ENCODE measurements at places on chromosomes 11 and 22. TPM values are rescaled to one million over a fixed set of nuclear protein-coding genes. Genes with fewer than 3 reads are reported as not detected.

The PRG3 gene
- total RNA-seq: not detected

DNA sequence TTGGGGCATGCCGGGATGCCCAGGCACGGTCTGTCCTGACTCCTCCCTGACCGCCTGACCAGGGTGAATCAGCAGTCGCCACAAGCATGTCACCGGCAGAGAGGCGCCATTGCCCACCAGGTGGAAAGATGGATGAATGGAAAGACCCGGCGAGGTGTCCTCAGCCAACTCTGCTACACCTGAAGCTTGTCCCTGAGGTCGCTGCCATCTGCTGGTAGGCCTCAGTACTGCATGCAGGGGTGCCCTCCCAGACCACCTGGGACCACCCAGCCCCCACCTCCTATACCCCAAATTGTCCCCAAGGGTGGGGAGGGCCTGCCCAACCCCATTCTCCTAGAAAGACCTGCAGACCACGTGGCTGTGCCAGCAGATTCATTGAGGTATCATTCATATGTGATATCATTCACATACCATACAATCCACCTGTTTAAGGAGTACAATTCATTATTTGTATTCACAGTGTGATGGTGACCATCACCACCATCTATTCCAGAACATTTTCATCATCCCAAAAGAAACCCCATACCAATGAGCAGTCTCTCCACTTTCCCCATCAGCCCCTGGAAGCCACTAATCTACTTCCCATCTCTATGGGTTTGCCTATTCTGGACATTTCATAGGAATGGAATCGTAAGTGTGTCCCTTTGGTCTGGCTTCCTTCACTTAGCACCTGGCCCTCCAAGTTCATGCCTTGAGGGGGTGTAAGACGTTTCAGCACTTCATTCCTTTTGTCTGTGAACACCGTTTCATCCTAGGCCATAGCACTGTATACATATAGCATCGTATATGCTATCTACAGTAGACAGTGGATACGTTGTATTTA is 17.5 kb downstream of the FGF3 start:
- DNase-seq: peak; percentile 56

The KIAA0930 gene
- total RNA-seq: 12.5 TPM

DNA sequence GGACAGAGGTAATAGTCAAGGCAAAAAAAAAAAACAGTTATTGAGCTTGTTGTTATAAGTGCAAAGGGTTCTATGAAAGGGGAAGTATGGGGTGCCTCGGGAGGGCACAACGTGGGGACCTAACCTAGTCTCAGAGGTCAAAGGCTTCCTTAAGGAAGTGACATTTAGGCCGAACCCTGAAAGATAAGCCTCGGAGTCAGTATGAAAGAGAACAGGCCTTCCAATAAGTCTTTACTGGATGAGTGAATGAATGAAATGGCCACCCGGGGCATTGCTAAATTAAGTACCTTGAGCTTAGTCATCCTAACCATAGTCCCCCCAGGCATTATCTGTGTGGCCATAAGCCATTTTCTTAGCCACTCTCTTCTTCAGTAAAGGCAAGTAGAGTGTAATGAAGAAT is 19.7 kb downstream of the FLI1 start:
- DNase-seq: no peak

The OR52E8 gene
- not detected for total RNA-seq

GRCh38 chr11:93843906-93844305 is 6.5 kb downstream of the VSTM5 start:
- no peak for DNase-seq

The IFITM2 gene
- total RNA-seq: 385 TPM

The GLB1L3 gene
- 19.3 TPM for total RNA-seq

DNA sequence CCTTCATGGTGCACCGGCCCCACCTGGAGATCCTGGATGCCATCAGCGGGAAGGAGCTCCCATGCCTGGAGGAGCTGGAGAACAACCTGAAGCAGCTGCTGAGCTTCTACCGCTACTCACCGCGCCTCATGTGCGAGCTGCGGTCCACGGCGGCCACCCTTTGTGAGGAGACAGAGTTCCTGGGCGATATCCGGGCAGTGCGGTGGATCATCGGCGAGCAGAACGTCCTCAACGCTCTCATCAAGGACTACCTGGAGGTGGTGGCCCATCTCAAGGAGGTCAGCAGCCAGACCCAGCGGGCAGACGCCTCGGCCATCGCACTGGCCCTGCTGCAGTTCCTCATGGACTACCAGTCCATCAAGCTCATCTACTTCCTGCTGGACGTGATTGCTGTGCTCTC is 59.2 kb downstream of the SYT13 start:
- DNase-seq: no peak

DNA sequence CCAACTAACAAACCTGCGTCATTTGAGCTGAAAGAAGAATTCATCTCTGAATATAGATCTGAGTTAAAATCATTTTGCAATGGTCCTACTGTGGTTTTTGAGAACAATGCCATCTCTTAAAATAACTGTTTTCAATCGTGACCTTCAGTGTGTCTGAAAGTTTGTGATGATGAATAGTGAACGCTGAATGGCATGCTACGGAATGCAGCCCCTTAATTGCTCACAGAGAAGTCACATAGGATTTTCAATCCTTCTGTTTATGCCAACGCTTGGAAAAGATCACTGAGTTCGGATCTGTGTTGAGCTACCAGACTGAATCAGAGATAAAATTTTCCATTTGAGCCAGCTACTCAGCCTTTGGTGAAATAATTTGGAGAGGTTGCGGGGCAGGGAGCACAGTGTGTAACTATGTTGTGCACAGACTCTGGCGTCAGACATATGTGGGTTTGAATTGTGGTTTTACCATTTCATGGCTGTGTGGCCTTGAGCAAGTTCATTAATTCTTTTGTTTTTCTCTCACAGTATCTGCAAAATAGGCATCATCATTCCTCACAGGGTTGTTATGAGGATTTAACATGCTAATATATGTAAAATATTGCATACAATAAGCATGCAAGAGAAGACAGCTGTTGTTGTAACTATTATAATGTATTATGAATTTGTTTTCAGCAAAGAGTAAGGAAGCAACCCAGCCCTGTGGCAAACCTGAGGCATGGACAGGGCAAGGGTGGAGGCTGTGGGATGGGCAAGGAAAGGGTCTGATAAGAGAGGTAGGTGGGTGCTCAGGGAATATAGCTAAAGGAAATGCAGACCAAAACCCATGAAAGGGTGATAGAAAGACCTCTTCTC is 679.9 kb downstream of the KCNA4 start:
- DNase-seq: no peak

DNA sequence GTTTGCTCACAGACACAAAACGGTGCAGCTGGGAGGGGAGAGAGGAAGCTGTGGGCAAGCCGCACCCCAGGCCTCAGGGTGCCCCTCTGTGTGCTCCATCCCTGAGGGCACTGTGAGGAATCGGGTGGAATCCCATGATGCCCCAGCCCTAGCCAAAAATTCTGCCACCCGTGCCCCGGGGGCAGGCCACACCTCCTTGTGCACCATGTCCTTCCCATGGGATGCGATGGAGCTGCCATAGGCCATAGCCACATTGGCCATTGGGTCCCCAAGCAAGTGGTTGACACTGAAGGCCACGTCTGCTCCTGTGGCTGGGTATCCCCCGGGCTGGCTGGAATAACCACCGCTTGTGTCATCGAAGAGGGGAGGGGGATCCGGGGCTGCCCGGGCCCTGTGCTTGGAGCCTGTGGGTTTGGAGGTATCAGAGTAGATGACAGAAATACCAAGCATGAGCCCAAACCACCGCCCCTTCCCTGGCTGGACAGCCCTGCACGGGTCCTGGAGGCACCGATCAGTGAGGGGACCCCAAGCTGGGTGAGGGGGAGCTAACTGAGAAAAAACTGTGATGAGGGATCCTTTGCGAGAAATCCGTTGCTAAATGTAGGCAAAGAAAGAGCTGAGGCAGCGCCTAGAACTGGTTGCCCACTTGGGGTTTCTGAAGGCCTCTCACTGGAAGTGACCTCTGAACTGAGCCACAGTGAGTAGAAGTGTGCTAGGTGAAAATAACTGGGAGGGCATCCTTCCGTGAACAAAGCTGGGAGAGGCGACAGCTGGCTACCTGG is 863 bp downstream of the YIF1A start:
- DNase-seq: no peak

GRCh38 chr11:128852327-128853023 is 14.6 kb downstream of the KCNJ1 start:
- DNase-seq: no peak

- no peak for DNase-seq
These were observed 12.1 kb downstream of the SPATA19 start for GRCh38 chr11:133832991-133833897.

GRCh38 chr11:2310073-2310785 is 8.4 kb downstream of the TSPAN32 start:
- DNase-seq: no peak

DNA sequence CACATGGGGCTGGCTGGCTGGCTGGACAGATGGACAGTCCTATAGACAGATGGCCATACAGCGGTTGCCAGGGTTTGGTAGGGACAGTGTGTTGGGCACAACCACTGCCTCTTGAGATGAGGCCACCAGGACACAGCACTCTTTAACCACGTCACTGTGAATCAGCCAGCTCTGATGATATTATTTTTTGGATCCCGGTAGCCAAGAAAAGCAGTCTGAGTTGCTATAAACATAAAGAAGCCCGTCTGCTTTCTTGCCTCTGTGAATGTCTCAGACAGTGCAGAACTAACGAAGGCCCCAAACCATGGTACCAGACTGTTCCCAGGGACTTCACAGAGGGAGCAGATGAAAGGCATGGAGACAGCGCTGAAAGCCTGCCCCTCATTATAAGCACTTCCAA is 115.9 kb upstream of the CSNK2A3 start:
- DNase-seq: no peak
